ENCODE measurements at places on chromosomes 1 and 21.

- DNase-seq: no peak
These were observed 83.6 kb downstream of the GRIK3 start for GRCh38 chr1:36950604-36951291.

DNA sequence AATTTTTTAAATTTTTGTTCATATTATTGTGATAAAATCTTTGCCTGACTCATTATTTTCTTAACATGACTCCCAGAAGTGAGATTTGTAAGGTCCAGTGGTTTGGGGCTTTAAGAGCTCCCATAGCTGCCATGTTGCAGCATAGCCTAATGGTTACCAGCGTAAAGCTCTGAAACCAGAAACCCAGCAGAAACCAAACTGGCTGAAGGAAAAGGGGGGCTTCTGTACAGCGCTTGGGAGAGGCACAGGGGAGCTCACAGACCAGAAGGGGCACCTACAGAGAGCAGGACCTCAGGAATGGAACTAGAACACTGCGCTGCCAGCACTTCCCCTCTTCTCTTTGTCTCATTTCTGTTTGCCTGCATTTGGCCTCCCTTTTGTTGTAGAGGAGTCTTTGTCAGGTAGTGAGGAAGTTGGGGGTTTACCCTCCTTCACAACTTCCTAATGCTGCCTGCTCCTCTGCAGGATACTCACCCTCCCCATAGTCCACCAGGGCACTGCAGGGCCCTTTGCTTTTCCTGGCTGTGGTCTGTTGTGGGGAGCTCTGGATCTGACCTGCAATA, 2.6 kb upstream of the PYCR2 start:
- no peak for DNase-seq

GRCh38 chr1:178564086-178564782, 51.3 kb downstream of the TEX35 start:
- DNase-seq: no peak

GRCh38 chr1:26541816-26542711, 12.5 kb downstream of the RPS6KA1 start:
- no peak for DNase-seq

GRCh38 chr1:208025031-208025430, 114.1 kb upstream of the CD34 start:
- DNase-seq: no peak

- DNase-seq: no peak
These were observed 195.0 kb downstream of the ZNF326 start for GRCh38 chr1:90189889-90190288.

DNA sequence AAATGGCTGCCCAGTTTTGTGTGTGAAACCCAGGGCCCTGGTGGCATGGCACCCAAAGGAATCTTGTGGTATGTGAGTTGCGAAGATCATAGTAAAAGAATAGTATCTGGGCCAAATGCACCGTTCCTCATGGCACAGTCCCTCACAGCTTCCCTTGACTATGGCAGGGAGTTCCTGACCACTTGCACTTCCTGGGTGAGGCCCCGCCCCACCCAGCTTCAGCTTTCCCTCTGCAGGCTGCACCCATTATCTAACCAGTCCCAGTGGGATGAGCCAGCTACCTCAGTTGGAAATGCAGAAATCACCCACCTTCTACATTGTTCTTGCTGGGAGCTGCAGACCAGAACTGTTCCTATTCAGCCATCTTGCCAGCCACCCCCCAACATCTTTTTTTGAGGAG, 63.0 kb downstream of the SLC5A9 start:
- no peak for DNase-seq

- DNase-seq: no peak
These were observed 30.5 kb downstream of the KRTAP10-1 start for GRCh38 chr21:44509539-44509938.

- DNase-seq: no peak
These were observed 1.9 kb downstream of the WLS start for GRCh38 chr1:68230484-68230802.

DNA sequence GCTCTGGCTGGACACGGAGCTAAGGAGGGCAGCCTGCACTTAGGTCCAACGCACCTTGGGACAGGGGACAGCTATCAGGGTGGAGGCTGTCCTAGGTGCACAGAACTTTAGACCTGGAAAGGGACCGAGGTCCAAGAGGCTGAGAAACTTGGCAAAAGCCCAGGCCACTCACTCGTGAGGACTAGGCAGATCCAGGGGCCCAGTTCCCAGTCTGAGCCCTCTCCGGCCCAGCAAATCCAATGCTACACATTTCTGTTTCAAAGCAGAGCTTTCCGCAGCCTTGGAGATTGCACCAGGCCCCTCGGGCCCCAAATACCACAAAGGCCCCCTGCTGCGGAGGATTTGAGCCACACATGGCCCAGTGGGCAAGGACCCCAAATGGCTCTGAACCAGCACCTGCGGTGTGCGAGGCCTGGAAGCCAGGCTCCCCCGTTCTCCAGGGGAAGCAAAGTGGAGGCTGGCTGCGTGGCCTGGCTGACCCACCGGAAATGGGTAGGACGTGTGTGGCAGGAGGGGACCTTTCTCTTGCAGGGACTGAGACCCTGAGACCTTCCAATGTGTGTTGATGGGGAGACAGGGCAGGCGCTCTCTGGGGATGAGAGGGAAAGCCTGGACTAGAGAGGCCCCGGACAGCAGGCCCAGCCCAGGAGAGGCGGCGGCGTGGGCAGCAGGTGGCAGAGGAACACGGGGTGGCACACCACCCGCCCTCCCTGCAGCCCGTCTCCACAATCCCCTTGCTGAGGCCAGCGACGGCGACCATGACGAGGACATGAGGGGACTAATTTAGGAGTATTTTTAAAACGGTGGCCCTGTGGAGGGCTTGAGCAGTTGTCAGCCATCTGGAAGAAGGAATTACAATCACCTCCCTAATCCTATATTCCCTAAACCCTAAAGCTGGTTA, 118.7 kb downstream of the CASZ1 start:
- DNase-seq: no peak

DNA sequence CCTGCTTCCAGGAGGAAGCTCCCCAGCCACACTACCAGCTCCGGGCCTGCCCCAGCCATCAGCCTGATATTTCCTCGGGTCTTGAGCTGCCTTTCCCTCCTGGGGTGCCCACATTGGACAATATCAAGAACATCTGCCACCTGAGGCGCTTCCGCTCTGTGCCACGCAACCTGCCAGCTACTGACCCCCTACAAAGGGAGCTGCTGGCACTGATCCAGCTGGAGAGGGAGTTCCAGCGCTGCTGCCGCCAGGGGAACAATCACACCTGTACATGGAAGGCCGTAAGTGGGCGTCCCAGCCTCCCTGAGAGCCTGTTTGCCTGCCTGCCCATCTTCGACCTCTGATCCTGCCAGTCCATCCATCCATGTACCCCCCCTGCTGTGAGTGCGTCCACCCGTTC, 3.6 kb downstream of the ECM1 start:
- no peak for DNase-seq

DNA sequence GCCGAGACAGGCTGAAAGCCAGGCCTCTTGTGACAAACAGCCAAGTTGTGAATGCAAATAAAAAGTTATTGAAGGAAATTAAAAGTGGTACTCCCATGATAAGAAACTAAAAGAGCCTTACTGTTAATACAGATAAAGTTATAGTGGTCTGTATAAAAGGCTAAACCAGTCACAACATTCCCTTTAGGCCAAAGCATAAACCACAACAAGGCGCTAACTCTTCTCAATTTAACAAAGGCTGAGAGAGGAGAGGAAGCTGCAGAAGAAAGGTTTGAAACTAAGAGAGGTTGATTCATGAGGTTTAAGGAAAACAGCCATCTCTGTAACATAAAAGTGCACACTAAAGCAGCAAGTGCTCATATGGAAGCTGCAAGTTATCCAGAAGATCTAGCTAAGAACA, 10.7 kb downstream of the C1orf105 start:
- DNase-seq: no peak

GRCh38 chr21:38851101-38851500, 45.4 kb downstream of the ETS2 start:
- DNase-seq: no peak

DNA sequence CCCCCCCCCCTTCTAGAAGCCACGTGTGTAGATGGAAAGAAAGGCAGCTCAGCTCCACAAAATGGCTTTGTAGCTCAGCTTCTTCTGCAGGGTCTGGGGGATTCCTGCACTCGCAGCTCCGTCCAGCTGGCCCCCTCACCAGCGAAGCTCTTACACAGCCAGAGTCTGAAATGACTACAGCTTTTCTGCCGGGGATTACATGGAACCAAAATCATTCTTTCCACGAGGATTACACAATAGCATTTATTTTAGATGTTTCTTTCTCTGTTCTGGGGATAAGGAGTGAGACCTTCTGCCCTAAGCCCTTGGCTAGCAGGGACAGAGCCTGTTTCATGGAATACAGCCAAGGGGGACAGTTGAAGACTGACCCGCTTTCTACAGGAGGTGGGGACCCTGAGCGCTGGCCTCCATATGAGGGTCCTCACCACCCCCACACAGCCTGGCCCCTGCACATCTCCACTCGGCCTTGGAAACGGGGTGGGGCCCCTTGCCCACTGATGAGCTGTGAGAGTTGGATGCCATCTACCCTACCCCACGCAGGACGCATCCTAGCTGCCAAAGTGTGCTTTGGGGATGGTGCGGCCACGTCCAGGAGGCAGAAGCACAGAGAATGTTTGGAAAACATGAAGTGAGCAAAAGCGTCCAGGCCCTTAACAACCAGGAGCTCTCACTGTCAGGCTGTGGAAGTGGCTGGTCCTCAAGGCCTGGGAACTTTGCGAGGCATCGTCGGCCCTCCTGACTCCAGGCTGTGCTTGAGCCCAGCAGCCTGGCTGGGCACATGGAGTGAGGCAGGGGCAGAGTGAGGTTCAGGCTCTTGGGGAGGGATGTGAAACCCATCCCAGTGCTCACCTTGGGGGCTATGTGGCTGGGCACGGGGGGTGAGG, 14.5 kb downstream of the ACTRT2 start:
- DNase-seq: no peak

- DNase-seq: no peak
These were observed 8.5 kb downstream of the CYP4B1 start for GRCh38 chr1:46807046-46807972.

- no peak for DNase-seq
These were observed 5.8 kb upstream of the KANK4 start for GRCh38 chr1:62325081-62325480.

DNA sequence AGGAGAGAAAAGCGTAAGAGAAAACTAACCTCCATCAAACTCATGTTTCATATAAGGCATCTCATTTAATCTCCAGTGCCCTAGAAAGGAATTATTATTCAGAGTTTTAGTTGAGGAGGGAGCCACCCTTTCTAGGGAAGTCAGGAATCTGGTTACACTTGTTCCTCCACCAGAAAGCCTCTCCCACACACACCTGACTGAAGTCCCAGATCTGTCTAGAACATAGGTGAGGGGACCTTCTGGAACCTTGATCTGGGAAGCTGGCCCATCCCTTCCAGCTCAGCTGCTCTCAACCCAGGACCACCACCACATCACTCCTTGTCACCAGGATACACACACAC, 1.9 kb upstream of the DENND2D start:
- DNase-seq: no peak

DNA sequence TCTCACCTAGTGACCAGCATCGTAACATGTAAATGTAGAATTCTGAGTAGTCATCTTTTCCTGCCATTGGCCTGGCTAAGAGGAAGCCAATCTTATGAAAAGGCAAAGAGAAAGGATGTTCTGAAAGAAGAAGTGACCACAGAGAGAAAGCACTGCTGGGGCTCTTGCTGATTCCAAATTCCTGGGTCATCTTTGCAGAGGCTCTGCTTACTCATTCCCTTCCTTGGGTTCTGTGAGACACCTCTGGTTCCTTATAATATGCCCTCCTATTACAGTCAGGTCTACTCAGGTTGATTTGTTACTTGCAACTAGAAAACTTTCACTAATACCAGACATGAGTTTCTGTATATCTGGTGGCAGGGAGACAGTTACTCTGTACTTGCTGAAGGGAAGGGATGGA, 198.8 kb upstream of the C8B start:
- no peak for DNase-seq

DNA sequence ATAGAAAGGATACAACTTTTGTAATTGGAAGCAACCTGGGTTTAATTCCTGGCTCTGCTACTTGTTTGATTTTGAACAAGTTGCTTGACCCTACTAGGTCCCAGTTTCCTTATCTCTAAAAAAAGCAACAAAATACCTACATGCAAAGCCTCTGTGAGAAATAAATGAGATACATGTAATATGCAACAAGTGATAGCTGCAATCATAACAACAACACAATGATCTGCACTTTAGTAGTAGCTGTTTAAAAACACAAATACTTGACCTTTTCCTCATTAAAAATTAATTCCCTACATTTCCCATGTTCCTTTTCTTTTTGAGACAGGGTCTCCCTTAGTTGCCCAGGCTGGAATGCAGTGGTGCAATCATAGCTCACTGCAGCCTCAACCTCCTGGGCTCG, 40.0 kb downstream of the FRRS1 start:
- no peak for DNase-seq

GRCh38 chr1:191590578-191590977, 567.7 kb upstream of the RGS18 start:
- DNase-seq: no peak

DNA sequence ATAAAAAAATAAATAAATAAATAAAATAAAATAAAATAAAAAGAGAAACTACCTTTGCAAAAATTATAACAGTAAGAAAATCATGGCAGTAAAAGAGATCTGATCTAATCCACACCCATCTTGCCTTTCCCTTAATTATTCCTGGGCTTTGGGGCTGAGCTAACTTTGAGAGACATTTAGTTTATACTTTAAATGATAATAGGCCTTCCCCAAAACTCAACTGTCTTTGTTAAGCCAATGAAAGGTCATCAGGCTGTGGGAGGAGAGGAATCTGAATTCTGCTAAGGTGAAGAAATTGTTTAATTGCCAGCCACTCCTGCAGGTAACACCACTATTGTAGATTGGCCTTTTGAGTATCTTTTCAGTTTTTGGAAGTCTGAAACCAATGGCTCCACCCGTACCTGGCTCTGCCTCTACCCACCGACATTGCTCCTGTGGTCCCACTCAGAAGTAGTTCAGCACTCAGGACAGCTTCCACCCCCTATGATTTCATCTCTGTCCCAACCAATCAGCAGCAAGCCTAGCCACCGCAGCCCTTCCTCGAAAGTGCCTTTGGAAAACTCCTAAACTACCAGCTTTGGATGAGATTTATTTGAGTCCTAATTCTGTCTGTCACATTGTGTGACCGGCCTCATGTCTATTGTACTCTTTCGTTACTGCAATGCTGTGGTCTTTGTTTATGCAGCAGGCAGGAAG, 23.0 kb upstream of the PNRC2 start:
- no peak for DNase-seq

- DNase-seq: no peak
These were observed 677 bp downstream of the PRKAA2 start for GRCh38 chr1:56645677-56646305.

Data from NCI-H1436 treated with DMSO at 0.1 percent for 48 hours (cell line).